ENCODE measurements at places on chromosomes 2 and 18.

DNA sequence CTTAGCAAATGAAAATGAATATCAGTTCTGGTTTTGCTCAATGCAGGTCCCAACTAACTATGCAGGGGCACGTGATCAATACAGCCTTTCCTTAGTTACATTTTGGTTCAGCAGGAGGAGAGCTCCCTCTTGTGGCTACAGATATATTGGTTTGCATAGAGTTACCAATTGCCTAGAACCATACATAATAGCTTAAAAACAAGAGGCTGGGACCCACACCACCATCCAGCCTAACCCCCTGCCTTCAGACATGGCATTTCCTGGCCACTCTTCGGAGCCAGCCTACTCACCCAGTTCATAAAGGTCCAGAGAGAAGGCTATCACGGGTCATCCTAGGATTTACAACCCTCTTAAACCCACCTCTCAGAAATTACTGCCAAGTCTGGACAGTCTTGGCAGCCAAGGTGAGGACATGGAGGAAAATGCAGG lies 10.5 kb downstream of the CCDC93 start:
- peak; percentile 72 for DNase-seq

GRCh38 chr2:70982971-70983370 lies 4.5 kb downstream of the ANKRD53 start:
- no peak for DNase-seq

DNA sequence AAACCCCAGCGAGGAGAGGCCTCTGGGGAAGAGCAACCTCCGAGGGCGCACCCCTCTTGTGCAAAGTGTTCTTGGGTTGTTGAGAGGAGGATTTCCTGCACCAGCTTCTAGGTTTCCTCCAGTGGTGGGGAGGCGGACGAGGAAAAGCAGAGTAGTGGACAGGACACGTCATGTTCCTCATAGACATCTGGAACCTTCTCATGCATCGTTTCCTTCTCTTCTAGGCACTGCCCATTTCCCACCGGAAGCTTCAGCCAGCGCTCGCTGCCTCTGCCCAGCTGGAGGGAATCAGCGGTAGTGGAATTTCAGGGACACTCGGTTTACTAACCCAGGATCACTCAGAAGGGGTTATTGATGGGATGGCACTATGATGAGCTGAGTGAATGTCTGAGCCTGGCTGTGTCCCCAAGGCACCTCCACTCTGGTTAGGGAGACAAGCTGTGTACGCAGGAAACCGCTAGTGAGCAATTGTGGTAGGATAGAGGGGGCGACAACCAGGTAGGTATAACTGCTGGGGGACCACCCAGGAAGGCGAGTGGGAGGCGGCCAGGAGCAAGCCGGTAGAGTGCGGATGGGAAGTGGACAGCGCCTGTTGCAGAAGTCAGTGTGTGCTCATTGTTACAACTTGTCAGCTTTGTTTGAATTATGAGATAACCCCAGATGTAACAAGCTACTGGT lies 960 bp upstream of the APOB start:
- no peak for DNase-seq

DNA sequence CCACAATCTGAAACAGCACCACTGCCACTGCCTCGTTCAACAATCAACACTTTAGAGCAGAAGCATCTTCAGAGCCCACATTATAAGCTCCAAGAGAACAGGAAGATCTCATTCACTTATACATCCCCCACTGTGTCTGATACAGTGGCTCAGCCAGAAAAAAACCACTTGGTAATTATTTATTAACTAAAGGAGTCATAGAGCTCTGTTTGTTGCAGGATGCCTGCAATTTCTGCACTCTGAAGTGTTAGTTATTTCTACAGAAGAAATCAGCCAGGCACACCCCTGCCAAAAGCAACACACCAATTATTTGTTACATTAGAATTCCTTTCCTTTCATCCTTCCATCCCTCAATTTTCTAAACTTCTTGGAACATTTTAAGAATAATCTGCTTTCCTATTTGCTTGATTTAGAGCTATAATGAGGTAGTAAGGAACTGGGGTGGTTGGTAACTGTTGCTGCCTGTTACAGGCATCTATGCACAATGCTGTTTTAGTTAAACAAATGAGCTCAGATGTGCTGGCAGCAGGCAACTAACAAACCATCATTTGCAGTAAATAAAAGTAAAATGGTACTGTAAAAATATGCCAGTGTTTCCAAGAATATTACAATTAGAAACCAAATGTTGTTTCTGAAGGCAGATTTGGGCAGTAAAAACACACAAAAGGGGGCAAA lies 59.9 kb downstream of the DYM start:
- DNase-seq: no peak

GRCh38 chr18:46418663-46419260 lies 238.3 kb downstream of the LOXHD1 start:
- no peak for DNase-seq

GRCh38 chr2:181058378-181059269 lies 78.2 kb downstream of the UBE2E3 start:
- DNase-seq: peak; percentile 22

DNA sequence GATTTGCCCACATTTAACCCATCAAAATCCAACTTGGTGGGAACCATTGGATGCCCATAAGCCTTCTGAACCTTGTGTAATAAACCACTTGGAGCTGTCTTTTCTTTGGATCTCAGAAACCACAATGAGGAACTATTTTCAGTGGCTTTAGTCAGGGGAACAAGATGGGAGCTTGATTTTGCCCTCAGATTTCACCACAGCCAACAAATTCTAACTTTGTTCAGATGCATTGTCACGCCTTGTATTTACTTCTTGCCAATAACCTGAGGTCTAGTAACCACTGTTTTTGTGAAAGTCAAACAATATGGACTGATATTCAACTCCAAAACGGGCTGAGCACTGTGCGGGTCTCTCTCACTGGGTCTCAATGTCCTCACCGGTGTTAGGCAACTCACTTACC lies 508.2 kb downstream of the TNS1 start:
- DNase-seq: no peak

- DNase-seq: peak; percentile 38
Observed at GRCh38 chr2:62340994-62341484, 145.1 kb downstream of the B3GNT2 start.

GRCh38 chr18:46386788-46387187 lies 270.2 kb downstream of the LOXHD1 start:
- peak; percentile 23 for DNase-seq

DNA sequence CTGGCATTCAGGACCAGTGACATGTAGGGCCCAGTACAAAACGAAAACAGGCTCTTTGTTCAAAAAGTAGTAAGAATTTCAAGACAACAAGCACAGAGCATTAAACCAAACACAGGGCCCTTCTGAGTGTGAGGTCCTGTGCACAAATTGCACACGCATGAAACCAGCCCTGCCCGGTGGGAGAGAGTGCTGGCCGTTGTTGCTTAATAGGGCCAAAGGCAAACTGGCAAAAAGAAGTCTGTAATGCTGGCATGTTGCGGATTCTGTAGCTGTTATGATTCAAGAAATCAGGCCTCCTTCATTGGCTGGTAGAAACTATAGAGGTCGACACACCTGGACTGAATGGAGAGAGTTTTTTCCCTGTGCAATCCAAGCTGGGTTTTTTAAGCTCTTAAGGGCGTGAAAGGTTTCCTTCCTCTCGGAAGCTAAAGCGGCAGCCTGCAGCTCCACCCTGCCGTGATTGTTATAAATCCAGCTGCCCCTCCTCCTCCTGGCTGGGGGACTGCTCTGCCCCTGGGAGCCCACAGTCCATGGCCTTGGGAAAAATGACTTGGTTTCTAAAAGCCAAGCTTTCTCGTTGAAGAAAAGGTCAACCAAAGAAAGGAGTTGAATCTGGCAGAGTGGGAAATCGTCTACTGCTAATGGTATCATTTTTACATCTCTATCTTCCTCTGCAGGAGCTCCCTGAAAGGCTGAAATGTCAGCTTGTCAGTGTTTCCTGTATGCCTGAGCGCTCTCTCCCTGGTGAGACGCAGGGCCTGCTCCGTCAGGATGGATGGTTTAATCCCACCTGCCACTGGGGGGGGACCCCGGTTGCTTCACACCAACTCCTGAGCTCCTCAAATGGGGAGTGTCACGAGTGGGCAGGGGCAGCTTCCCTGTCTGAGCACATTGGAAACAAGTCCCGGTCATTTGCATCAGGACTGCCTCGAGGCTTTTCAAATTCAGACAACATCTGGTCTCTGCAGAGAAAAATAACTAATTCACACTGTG lies 143.6 kb downstream of the ALPK2 start:
- no peak for DNase-seq

GRCh38 chr2:196247114-196247975 lies 76.0 kb upstream of the STK17B start:
- DNase-seq: no peak

DNA sequence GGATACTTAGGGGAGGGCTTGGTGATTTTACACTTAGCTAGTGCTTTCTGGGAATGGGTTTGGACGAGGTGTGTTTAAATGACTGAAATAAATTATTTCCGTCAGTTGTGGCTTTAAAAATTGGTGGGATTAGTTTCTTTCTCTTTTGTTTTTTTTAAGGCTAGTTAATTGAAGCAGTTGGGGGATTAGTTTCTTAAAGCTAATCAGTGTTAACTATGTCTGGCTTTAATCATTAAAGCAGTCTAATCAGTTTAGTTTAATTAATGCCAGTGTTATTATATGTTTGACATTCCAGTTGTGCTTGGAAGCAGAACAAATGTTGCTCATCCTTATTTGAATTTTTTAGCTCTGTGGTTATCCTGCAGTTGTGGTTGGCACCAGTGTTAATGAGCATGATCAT lies 10.2 kb downstream of the MTA3 start:
- DNase-seq: no peak

DNA sequence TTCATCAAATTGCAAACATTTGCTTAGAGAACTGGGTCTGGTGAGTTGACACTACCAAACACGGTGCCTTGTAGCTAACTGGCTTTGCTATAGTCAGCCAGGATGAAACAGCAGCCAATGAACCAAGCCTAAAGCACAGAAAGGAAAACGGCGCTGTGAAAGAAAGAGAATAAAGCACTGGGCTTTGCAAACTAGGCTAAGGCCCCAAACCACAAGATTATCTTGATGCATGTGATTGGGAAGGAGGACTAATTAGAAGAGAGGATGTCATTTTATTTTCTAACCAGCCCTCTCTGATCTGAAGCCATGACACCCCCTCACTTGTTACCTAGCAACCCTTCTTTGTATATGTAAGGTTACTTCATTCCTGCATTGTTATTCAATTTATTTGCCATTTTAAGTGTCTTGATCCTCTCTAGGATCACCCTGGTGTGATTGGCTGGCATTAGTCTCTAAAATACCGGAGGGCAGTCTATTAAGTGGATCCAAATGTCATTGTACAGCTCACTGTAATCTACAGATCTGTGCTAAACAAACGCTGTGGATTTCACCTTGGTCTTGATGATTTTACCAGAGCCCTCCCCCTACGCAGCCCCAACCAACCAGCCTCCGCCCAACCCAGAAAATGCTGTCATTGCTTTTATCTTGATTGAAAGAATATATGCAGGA lies 395.4 kb upstream of the ACVR2A start:
- no peak for DNase-seq

GRCh38 chr2:20129331-20130159 lies 78.1 kb upstream of the LAPTM4A start:
- DNase-seq: no peak

- DNase-seq: no peak
Observed at GRCh38 chr2:62536873-62537547, 31.0 kb upstream of the TMEM17 start.

DNA sequence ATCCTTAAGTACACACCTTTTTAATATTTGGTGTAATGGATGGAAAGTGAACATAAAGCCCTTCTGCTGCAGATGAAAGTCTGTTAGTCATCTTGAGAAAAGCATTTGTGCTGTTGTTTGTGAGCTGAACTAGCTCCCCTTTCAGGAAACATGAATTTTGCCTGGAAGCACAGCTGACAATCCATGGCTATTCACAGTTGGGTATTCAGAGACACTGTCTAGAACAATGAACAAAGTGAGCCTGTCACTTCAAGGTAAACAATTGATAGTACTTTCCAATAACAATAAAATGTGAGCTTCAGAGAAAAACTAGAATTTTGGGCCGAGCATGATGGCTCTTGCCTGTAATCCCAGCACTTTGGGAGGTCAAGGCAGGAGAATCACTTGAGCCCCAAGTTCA lies 6.8 kb upstream of the EFHD1 start:
- no peak for DNase-seq

GRCh38 chr2:126175222-126175621 lies 480.7 kb upstream of the GYPC start:
- no peak for DNase-seq

DNA sequence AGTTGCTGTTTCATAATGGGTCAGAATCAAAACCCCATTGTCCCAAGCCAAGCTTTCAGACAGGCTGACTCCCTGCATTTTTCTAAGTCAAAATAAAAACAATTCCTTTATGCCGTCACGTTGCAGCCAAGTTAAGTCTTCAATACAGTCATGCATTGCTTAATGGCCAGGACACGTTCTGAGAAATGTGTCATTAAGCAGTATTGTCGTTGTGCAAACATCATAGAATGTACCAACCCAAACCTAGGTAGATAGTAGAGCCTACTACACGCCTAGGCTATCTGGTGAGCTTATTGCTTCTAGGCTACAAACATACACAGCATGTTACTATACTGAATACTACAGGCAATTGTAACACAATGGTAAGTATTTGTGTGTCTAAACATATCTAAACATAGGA lies 160.4 kb upstream of the FOSL2 start:
- no peak for DNase-seq

GRCh38 chr2:224520064-224520463 lies 65.1 kb downstream of the CUL3 start:
- no peak for DNase-seq

- DNase-seq: no peak
Observed at GRCh38 chr18:77632758-77633157, 383.1 kb downstream of the GALR1 start.

- DNase-seq: peak; percentile 38
Observed at GRCh38 chr2:41695198-41696113, 352.4 kb upstream of the PKDCC start.

GRCh38 chr2:429575-430254 lies 141.8 kb upstream of the ALKAL2 start:
- DNase-seq: no peak

All from testis (tissue), 5 donors.